T-helper 17 cell (primary cell): ENCODE measurements at places on chromosomes 2 and 18. TPM values are rescaled to one million over a fixed set of nuclear protein-coding genes. Genes with fewer than 3 reads are reported as not detected.

SLC4A3 gene
- not detected for total RNA-seq

DNA sequence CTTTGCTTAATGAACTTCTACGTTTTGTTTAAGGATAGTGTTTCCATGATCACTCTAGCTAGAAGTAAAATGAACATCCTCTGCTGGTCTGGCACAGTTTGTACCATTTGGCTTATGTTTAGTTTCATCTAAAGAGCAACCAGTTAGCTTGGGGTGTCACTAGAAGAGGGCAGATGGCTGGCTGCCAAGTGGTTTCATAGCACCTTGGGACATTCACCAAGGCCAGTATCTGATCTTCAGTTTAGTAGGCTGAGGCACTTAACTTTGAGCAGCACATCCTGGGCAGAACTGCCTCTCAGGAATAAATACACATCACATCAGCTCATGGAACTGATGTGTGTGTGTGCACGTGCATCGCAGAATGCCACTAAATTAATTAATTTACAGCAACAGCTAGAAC is 68.4 kb downstream of the NXPH2 start:
- H3K36me3 ChIP-seq = peaks cover 2% of the 10 kb centered on the region
- no peak overlapping the region for H3K4me3 ChIP-seq
- H3K27ac ChIP-seq = no peak overlapping the region
- peaks cover 30% of the 10 kb centered on the region for H3K27me3 ChIP-seq

- H3K4me3 ChIP-seq = no peak overlapping the region
- no peak overlapping the region for H3K27ac ChIP-seq
- DNase-seq = no peak
- no peaks in the 10 kb centered on the region for H3K4me1 ChIP-seq
Observed at GRCh38 chr2:35960596-35960995, 395.0 kb upstream of the CRIM1 start.

GRCh38 chr2:45680351-45680967 is 29.0 kb downstream of the PRKCE start:
- H3K4me1 ChIP-seq = peaks cover 17% of the 10 kb centered on the region
- peaks cover 2% of the 10 kb centered on the region for H3K36me3 ChIP-seq
- no peak for DNase-seq
- H3K27me3 ChIP-seq = no peaks in the 10 kb centered on the region
- H3K27ac ChIP-seq = no peak overlapping the region
- no peak overlapping the region for H3K4me3 ChIP-seq

GRCh38 chr18:3794537-3795348 is 344.8 kb downstream of the TGIF1 start:
- H3K27ac ChIP-seq = no peak overlapping the region
- no peak for DNase-seq
- no peaks in the 10 kb centered on the region for H3K36me3 ChIP-seq

- DNase-seq = no peak
- H3K4me3 ChIP-seq = no peak overlapping the region
- H3K36me3 ChIP-seq = no peaks in the 10 kb centered on the region
- H3K27ac ChIP-seq = no peak overlapping the region
- H3K4me1 ChIP-seq = no peaks in the 10 kb centered on the region
Observed at GRCh38 chr18:40407909-40408308, 1547.1 kb upstream of the PIK3C3 start.

- no peaks in the 10 kb centered on the region for H3K27me3 ChIP-seq
- H3K27ac ChIP-seq = no peak overlapping the region
Observed at GRCh38 chr18:25648716-25649260, 296.8 kb upstream of the ZNF521 start.

- no peaks in the 10 kb centered on the region for H3K36me3 ChIP-seq
- H3K4me3 ChIP-seq = no peak overlapping the region
- no peak for DNase-seq
- peaks cover 8% of the 10 kb centered on the region for H3K27me3 ChIP-seq
Observed at GRCh38 chr2:54429054-54429453, 27.1 kb upstream of the SPTBN1 start.

ATP8B1 gene
- not detected for total RNA-seq

GRCh38 chr2:168593713-168594112 is 137.6 kb downstream of the CERS6 start:
- H3K36me3 ChIP-seq = no peaks in the 10 kb centered on the region
- H3K4me1 ChIP-seq = peaks cover 10% of the 10 kb centered on the region
- H3K27ac ChIP-seq = no peak overlapping the region
- no peak overlapping the region for H3K4me3 ChIP-seq
- no peak for DNase-seq

GRCh38 chr2:3780477-3781402 is 77.4 kb downstream of the DCDC2C start:
- no peak overlapping the region for H3K27ac ChIP-seq
- H3K4me3 ChIP-seq = peak overlapping the region; percentile 13
- DNase-seq = no peak
- peaks cover 4% of the 10 kb centered on the region for H3K4me1 ChIP-seq
- no peaks in the 10 kb centered on the region for H3K36me3 ChIP-seq

DNA sequence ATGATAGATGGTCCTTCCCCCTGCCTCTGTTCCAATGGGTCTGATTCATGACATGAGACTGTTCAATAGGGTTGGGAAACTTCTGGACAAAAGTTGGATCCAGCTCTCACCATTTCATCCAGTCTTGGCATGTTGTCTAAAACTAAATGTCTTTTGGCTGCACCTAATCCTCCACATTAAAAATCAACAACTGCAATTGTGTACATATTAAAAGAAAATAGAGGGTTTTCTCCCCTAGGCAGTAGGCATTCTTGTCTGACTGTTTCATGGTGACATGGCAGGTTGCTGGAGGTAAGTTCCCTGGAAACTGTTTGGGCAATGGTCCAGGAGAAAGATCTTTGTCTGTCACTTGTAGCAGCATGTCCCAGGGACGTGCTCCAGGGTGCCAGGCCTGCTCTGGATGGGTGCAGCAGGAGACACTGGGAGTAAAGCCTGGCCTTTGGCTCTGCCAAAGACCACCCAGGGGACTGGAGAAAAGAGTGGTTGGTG is 135.8 kb downstream of the TCF4 start:
- H3K36me3 ChIP-seq = no peaks in the 10 kb centered on the region
- DNase-seq = no peak
- H3K27me3 ChIP-seq = peaks cover 5% of the 10 kb centered on the region
- H3K27ac ChIP-seq = no peak overlapping the region

DNA sequence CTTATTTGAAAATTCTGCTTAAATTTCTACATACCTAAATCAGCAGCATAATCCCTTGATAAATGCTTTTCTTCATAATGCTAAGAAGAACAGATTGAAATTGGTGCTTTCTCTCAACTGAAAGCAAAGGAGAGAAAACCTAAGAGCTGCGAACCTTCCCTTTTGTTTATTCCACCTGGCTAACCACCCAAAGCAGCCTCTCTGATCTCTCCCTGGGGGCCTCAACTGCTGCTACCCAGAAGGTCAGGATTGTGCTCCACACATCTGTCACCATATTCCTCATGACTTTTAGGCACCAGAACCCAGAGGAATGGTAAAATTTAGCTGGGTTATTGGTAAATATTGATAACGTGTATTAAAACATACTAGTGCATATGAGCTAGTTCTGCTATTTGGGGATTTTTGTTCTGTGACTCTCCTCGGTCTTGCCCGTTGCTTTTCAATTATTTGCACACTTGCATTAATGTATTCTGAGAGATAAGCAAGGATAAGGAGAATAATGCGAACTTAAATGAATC is 334.1 kb downstream of the RIT2 start:
- no peak overlapping the region for H3K4me3 ChIP-seq
- H3K27ac ChIP-seq = no peak overlapping the region
- DNase-seq = no peak
- H3K4me1 ChIP-seq = no peaks in the 10 kb centered on the region
- no peaks in the 10 kb centered on the region for H3K36me3 ChIP-seq
- no peaks in the 10 kb centered on the region for H3K27me3 ChIP-seq

GRCh38 chr2:28507796-28508764 is 12.2 kb downstream of the PLB1 start:
- H3K27ac ChIP-seq = no peak overlapping the region
- H3K4me3 ChIP-seq = no peak overlapping the region
- H3K4me1 ChIP-seq = no peaks in the 10 kb centered on the region
- no peak for DNase-seq
- peaks cover 5% of the 10 kb centered on the region for H3K36me3 ChIP-seq
